ENCODE measurements at places on chromosomes 1 and 21. TPM values are rescaled to one million over a fixed set of nuclear protein-coding genes. Genes with fewer than 3 reads are reported as not detected.

LCE6A gene
- not detected for total RNA-seq

NUDT4B gene
- total RNA-seq = 5.5 TPM

DIRAS3 gene
- total RNA-seq = 5.2 TPM

CFAP107 gene
- not detected for total RNA-seq

MUL1 gene
- total RNA-seq = 19.1 TPM

TEX38 gene
- not detected for total RNA-seq

C1orf87 gene
- not detected for total RNA-seq

TIE1 gene
- total RNA-seq = 0.79 TPM

KISS1 gene
- not detected for total RNA-seq

AADACL4 gene
- total RNA-seq = 0.09 TPM

OR2L8 gene
- not detected for total RNA-seq

ADAM30 gene
- not detected for total RNA-seq

S1PR1 gene
- 3.3 TPM for total RNA-seq

STYXL2 gene
- total RNA-seq = not detected

GBP3 gene
- 32.5 TPM for total RNA-seq

AVPR1B gene
- total RNA-seq = not detected

KLF17 gene
- not detected for total RNA-seq

IFI44L gene
- 5.9 TPM for total RNA-seq

ARTN gene
- under 0.01 TPM for total RNA-seq

PPIAL4G gene
- not detected for total RNA-seq

FCRL2 gene
- total RNA-seq = not detected

SLC6A17 gene
- total RNA-seq = 0.09 TPM

TLR5 gene
- not detected for total RNA-seq

IRF6 gene
- total RNA-seq = 0.63 TPM

BARHL2 gene
- total RNA-seq = not detected

NHLH1 gene
- not detected for total RNA-seq

AGT gene
- total RNA-seq = 5.7 TPM

S100A7 gene
- not detected for total RNA-seq

EPRS1 gene
- total RNA-seq = 76.8 TPM

CELA2A gene
- total RNA-seq = not detected

NR1I3 gene
- total RNA-seq = not detected

ACTA1 gene
- not detected for total RNA-seq

SPRR2F gene
- not detected for total RNA-seq

IVL gene
- total RNA-seq = not detected

TIMM17A gene
- 44.0 TPM for total RNA-seq

MTHFR gene
- total RNA-seq = 75.0 TPM

DIPK1A gene
- total RNA-seq = 5.0 TPM

LAMC1 gene
- 655 TPM for total RNA-seq

TEDDM1 gene
- total RNA-seq = not detected

ACTN2 gene
- total RNA-seq = not detected

HCN3 gene
- 0.95 TPM for total RNA-seq

GPR137B gene
- total RNA-seq = 15.2 TPM

LCE3D gene
- not detected for total RNA-seq

DCST2 gene
- 0.09 TPM for total RNA-seq

PER3 gene
- total RNA-seq = 7.0 TPM

USF1 gene
- total RNA-seq = 125 TPM

TTC34 gene
- total RNA-seq = 0.17 TPM

GUCA2A gene
- total RNA-seq = not detected

NFYC gene
- total RNA-seq = 19.4 TPM

MYBPHL gene
- total RNA-seq = not detected

MPL gene
- not detected for total RNA-seq

VASH2 gene
- total RNA-seq = 1.1 TPM

HES4 gene
- 1.1 TPM for total RNA-seq

KIAA0040 gene
- total RNA-seq = under 0.01 TPM

UROD gene
- total RNA-seq = 170 TPM

SPRR4 gene
- not detected for total RNA-seq

Measured in bronchial smooth muscle cell (primary cell).